ENCODE measurements at places on chromosomes 5 and 9. TPM values are rescaled to one million over a fixed set of nuclear protein-coding genes. Genes with fewer than 3 reads are reported as not detected.

GRCh38 chr9:118561051-118561450, 808.2 kb downstream of the BRINP1 start:
- no peak overlapping the region for H3K27ac ChIP-seq
- no peak for DNase-seq
- H3K4me1 ChIP-seq: peaks cover 27% of the 10 kb centered on the region
- H3K4me3 ChIP-seq: no peak overlapping the region

GRCh38 chr5:133377736-133378135, 234.6 kb downstream of the FSTL4 start:
- peaks cover 12% of the 10 kb centered on the region for H3K36me3 ChIP-seq
- no peaks in the 10 kb centered on the region for H3K4me1 ChIP-seq
- no peak for DNase-seq
- peaks cover 9% of the 10 kb centered on the region for H3K27me3 ChIP-seq
- no peak overlapping the region for H3K4me3 ChIP-seq
- no peak overlapping the region for H3K27ac ChIP-seq

GRCh38 chr9:18263377-18263776, 210.6 kb upstream of the ADAMTSL1 start:
- peaks cover 5% of the 10 kb centered on the region for H3K4me1 ChIP-seq
- no peaks in the 10 kb centered on the region for H3K36me3 ChIP-seq
- H3K4me3 ChIP-seq: no peak overlapping the region

DNA sequence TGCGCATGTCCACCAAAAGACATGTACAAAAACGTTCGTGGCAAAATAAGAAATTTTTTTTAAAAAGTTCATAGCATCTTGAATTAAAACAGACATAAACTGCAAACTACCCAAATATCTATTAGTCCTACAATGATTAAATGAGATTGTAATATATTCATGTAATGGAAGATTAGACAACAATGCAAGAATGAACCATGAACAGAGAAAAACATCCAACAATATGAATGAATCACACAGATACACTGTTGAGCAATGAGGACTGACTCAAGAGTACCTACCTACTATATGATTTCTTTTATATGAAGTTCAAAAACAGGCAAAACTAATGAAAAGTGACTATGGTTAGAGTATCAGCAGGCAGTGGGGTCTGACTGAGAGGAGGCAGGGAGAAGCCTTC, 17.9 kb upstream of the CTNNAL1 start:
- no peak overlapping the region for H3K4me3 ChIP-seq
- no peak for DNase-seq

DNA sequence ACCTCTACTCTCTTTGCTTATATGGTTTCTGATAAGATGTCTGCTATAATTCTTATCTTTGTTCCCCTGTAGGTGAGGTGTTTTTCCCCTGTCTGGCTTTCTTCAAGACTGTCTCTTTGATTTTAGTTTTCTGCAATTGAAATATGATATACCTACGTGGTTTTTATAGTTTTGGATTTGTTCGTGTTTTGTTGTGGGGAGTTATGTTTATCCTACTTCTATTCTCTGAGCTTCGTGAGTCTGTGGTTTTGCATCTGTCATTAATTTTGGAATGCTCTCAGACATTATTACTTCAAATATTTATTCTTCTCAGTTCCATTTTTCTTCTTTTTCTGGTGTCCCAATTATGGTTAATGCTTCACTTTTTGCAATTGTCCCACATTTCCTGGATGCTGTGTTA, 521.3 kb downstream of the KCTD16 start:
- no peak overlapping the region for H3K27ac ChIP-seq
- H3K36me3 ChIP-seq: peaks cover 18% of the 10 kb centered on the region
- no peak for DNase-seq
- H3K4me3 ChIP-seq: peak overlapping the region; percentile 61
- H3K27me3 ChIP-seq: no peaks in the 10 kb centered on the region

DNA sequence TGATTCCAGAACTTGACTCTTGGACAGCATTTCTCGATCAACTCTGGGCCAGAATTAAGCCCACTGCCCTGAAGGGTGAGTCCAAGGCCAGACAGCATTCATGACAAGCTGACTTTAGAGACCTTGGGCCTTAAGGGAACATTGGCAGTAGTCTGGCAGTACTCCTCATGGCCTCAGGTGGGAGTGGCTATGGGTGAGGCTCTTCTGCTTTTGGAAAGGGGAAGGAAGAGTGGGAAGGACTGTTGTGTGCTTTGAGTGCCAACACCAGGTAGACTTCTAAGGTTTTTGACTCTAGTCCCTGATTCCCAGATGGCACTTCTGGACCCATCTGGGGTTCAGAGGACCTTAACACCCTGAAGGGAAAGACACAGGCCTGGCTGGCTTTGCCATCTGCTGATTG, 530.4 kb downstream of the ACTL7B start:
- no peak overlapping the region for H3K4me3 ChIP-seq
- H3K27ac ChIP-seq: no peak overlapping the region
- H3K36me3 ChIP-seq: no peaks in the 10 kb centered on the region
- H3K27me3 ChIP-seq: peaks cover 5% of the 10 kb centered on the region
- no peaks in the 10 kb centered on the region for H3K4me1 ChIP-seq

GRCh38 chr5:132751444-132751843, 4.2 kb downstream of the CCNI2 start:
- H3K27ac ChIP-seq: no peak overlapping the region
- no peak for DNase-seq
- H3K27me3 ChIP-seq: peaks cover 16% of the 10 kb centered on the region
- H3K4me1 ChIP-seq: no peaks in the 10 kb centered on the region

DNA sequence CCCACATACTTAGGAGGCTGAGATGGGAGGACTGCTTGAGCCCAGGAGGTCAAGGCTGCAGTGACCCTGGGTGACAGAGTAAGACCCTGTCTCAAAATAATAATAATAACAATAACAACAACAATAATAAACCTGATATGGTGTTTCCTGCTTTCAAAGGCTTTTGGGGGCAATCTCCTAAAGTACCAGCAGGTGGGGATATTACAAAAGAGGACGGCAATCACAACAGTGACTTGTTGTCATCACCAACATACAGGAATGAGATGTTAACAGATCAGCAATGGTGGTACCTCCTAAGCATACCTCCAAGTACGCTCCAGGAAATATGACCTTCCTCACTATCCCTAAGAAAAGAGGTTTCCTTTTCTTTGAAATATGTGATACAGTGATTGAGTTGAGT, 91.1 kb upstream of the RNF180 start:
- H3K27me3 ChIP-seq: no peaks in the 10 kb centered on the region
- no peak overlapping the region for H3K27ac ChIP-seq
- no peaks in the 10 kb centered on the region for H3K36me3 ChIP-seq
- no peaks in the 10 kb centered on the region for H3K4me1 ChIP-seq

DNA sequence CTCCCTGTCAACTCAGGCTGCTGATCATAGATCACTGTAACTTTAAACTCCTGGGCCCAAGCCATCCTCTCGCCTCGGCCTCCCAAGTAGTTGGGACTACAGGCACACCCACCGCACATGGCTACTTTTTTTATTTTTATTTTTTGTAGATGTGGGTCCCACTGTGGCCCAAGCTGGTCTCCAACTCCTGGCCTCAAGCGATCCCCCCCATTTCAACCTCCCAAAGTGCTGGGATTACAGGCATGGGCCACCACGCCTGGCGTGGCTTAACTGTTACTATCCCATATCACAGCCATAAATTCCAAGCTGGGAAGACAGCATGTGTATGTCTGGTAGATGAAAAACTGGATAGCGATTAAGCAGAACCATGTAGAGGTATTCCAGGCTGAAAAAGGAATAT, 1.0 kb downstream of the HDAC3 start:
- DNase-seq: no peak
- H3K4me1 ChIP-seq: peaks cover 37% of the 10 kb centered on the region
- peak overlapping the region; percentile 79 for H3K27ac ChIP-seq
- peak overlapping the region; percentile 98 for H3K4me3 ChIP-seq
- no peaks in the 10 kb centered on the region for H3K27me3 ChIP-seq

DNA sequence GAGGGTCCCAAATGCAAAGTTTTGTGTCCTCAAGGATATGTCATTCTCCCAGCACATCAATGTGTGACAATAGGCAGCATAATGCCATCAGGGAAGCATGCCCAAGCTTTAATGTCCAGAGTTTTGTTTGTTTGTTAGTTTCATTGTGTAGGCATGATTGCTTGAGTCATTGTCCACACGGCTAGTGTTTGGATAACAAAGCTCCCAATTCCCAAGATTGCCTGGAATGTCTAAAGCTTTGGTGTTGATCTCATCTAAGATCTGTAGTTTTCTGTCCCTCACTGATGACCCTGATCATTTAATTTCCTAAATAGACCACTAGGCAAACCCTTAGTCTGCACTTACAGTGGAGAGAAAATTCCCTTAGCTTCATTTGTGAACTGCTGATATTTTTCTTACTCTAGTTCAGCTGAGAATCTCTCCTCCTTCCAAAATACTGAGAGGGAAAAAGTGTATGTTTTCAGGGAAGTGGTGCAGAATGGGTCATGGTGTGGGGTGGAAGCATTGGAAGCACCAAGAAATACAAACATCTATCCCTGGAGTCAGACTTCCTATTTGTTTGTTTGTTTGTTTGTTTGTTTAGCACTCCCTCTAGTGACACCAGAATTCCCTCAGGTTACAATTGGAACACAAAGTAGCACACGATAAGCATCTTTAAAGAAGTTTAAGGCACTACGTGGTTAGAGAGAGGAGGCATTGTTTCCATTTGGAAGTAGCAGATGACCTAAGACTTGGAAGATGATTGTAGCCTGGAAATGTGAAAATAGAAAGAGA, 127.1 kb downstream of the PRDM6 start:
- DNase-seq: no peak
- peaks cover 16% of the 10 kb centered on the region for H3K27me3 ChIP-seq

- no peak overlapping the region for H3K27ac ChIP-seq
- peaks cover 3% of the 10 kb centered on the region for H3K27me3 ChIP-seq
- peaks cover 24% of the 10 kb centered on the region for H3K36me3 ChIP-seq
- peaks cover 16% of the 10 kb centered on the region for H3K4me1 ChIP-seq
Observed at GRCh38 chr5:149552553-149553160, 1.4 kb upstream of the CSNK1A1 start.

GRCh38 chr9:7366121-7366520, 433.5 kb downstream of the DMAC1 start:
- H3K27me3 ChIP-seq: peaks cover 3% of the 10 kb centered on the region
- DNase-seq: no peak
- no peaks in the 10 kb centered on the region for H3K36me3 ChIP-seq
- no peak overlapping the region for H3K4me3 ChIP-seq

GRCh38 chr9:89309166-89309565, 1.8 kb upstream of the CKS2 start:
- peaks cover 18% of the 10 kb centered on the region for H3K36me3 ChIP-seq
- peaks cover 6% of the 10 kb centered on the region for H3K27me3 ChIP-seq
- H3K4me3 ChIP-seq: peak overlapping the region; percentile 49
- DNase-seq: no peak
- peak overlapping the region; percentile 99 for H3K27ac ChIP-seq
- H3K4me1 ChIP-seq: peaks cover 25% of the 10 kb centered on the region

DNA sequence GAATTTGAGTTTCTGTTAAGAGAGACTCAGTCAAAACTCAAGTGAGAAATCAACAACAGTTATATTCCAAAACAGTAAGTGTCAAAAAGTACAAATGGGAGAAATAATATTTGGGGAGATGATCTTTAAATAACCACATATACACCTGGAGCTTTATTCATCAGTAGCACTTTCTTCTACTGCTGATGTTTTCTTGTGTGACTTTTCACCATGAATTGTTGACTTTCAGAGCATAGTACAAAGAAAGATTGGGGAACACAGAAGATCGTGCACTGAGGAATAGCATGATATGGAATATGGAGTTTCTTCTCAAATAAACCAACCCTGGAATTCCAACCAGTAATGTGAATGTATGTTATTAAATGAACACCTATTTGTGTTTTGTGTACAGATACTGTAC, 130.7 kb downstream of the MLLT3 start:
- H3K27me3 ChIP-seq: no peaks in the 10 kb centered on the region
- no peak for DNase-seq
- H3K36me3 ChIP-seq: no peaks in the 10 kb centered on the region
- no peak overlapping the region for H3K27ac ChIP-seq
- peaks cover 11% of the 10 kb centered on the region for H3K4me1 ChIP-seq

DNA sequence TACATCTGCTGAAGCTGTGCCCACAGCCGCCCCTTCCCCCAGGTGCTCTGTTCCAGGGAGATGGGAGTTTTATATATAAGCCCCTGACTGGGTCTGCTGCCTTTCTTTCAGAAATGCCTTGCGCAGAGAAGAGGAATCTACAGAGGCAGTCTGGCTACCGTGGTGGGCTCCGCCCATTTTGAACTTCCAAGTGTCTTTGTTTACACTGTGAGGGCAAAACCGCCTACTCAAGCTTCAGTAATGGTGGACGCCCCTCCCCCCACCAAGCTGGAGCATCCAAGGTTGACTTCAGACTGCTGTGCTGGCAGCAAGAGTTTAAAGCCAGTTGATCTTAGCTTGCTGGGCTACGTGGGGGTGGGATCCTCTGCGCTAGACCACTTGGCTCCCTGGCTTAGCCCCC, 41.3 kb downstream of the RANBP17 start:
- H3K4me3 ChIP-seq: no peak overlapping the region
- H3K27me3 ChIP-seq: no peaks in the 10 kb centered on the region
- DNase-seq: no peak

- peaks cover 10% of the 10 kb centered on the region for H3K36me3 ChIP-seq
- DNase-seq: peak; percentile 26
- peaks cover 35% of the 10 kb centered on the region for H3K4me1 ChIP-seq
- no peak overlapping the region for H3K4me3 ChIP-seq
Observed at GRCh38 chr5:79971156-79971555, 19.9 kb downstream of the MTX3 start.

GRCh38 chr5:155098433-155098832, 84.9 kb downstream of the KIF4B start:
- H3K4me3 ChIP-seq: no peak overlapping the region
- H3K27ac ChIP-seq: no peak overlapping the region
- H3K27me3 ChIP-seq: peaks cover 8% of the 10 kb centered on the region
- DNase-seq: no peak
- peaks cover 8% of the 10 kb centered on the region for H3K4me1 ChIP-seq

- H3K4me1 ChIP-seq: no peaks in the 10 kb centered on the region
- DNase-seq: no peak
- H3K36me3 ChIP-seq: no peaks in the 10 kb centered on the region
Observed at GRCh38 chr5:90293931-90294330, 115.6 kb downstream of the CETN3 start.

GRCh38 chr9:6827439-6828145, 69.8 kb downstream of the KDM4C start:
- H3K4me3 ChIP-seq: no peak overlapping the region
- H3K27me3 ChIP-seq: no peaks in the 10 kb centered on the region
- H3K4me1 ChIP-seq: peaks cover 11% of the 10 kb centered on the region
- H3K36me3 ChIP-seq: peaks cover 6% of the 10 kb centered on the region
- H3K27ac ChIP-seq: no peak overlapping the region

DNA sequence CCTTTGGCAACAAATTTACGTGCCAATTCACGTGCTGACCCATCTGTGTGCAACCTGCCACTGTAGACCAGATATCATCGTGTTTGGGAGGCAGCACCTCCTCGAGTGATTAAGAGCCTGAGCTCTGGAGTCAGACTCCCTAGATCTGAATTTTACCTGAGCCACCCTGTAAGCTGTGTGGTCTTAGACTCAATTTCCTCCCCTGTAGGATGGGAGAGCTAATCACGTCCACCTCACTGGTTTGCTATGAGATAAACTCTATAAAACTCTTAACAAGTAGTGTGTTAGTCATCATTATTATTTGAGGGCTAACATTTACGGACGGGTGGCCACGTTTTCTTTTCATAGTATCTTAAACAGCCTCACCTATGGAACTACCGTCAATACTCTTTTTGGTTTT, 220.0 kb upstream of the ADAMTSL1 start:
- H3K4me3 ChIP-seq: no peak overlapping the region
- DNase-seq: no peak
- H3K27me3 ChIP-seq: no peaks in the 10 kb centered on the region
- 0 out of 2 replicates have a peak, but pooled peaks cover 3% of the 10 kb centered on the region for H3K36me3 ChIP-seq

GDNF gene
- total RNA-seq: 8.1 TPM

MAP1B gene
- total RNA-seq: 149 TPM

GRK6 gene
- 23.1 TPM for total RNA-seq

SLC46A2 gene
- total RNA-seq: not detected

ALDH1A1 gene
- 185 TPM for total RNA-seq

IL33 gene
- not detected for total RNA-seq

PRUNE2 gene
- 0.05 TPM for total RNA-seq

ADAMTS2 gene
- total RNA-seq: 31.2 TPM

Data from HFFc6 (cell line).